ENCODE measurements at places on chromosomes 6 and 20.

DNA sequence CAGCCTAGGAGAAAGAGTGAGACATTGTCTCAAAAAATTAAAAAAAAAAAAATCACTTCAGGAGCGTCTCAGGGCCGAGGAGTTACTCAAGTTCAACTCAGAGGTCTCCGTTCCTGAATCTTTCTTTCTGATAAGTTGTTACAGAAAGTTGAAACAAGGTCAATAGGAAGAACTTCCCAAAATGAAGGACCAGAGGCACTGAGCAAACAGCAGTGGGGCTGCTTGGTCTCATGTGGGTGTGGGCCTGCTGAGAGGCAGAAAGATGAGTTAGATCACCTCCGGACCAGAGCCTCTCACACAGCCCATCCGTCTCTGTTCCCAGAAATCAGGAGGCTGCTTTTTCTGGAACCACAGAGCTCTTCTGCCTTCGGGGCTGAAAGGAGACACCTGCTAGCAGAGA, 12.4 kb downstream of the MDGA1 start:
- DNase-seq: no peak

- no peak for DNase-seq
Measured at GRCh38 chr6:7389162-7389450, 436 bp downstream of the CAGE1 start.

GRCh38 chr6:13554929-13555333, 19.5 kb upstream of the SIRT5 start:
- DNase-seq: no peak

GRCh38 chr6:2231438-2231837, 14.0 kb downstream of the GMDS start:
- no peak for DNase-seq

DNA sequence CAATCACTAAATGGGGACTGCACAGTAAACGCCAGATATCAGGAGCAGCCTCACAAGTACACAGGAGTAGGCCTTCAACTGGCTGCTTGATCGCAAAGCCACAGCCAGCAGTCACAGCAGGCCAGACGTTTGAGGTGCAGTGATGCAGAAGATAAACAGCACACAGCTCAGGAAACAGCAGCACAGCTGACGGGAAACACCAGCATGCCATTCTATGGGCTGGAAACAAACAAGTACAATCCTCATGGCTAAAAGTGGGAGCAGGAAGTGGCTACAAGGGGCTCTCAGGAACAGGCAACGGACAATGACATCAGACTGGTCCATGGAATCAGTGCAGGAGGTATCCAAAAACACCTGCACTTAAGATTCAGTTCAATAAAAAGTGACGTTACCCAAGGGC, 111.0 kb downstream of the DTNBP1 start:
- DNase-seq: peak; percentile 33

- DNase-seq: no peak
Measured at GRCh38 chr6:163579111-163579879, 164.8 kb downstream of the QKI start.

- no peak for DNase-seq
Measured at GRCh38 chr6:26249707-26249956, 115.4 kb upstream of the BTN3A2 start.

DNA sequence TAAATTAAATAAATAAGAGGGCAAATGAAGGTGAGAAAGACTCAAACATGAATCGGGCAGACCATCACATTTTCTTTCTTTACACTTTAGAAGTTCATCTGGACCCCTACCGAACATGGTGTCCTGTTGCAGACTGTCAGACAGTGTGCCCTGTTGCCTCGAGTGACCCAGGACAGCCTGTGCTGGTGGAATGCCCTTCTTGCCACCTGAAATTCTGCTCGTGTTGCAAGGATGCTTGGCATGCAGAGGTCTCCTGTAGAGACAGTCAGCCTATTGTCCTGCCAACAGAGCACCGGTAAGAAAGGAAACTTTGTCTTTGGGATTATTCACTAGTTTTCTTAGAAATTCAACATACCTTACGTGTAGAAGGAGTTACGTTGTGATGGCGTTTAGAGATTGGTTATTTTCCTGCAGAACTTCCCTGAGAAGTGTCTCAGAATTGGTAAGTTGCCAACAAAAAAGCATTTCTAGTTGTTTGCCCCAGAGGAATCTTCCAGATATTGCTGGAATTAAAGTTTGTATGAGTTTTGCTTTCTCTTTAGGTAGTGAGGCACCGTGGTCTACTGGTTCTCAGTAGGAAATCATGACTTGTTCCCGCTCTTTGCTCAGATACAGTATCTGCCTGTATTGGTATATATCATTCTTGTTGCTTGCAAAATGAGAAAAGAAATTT, 70.1 kb downstream of the RNF144B start:
- no peak for DNase-seq

DNA sequence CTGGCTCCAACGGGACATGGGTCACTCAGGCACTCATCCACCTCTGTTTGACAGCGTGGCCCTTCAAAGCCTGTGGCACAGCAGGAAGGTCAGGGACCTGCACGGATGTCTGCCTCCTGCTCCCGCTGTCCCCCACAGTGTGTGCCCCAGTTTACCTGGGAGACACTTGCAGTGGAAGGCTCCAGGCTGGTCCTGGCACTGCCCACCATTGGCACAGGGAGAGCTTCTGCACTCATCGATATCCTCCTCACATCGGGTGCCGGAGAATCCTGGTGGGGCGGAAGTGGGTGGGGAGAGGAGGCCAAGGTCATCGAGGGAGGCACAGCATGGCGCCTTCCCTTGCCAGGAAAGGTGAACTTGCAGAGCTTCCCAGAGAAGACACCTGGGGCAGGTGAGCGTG, 6.9 kb downstream of the NOTCH4 start:
- DNase-seq: no peak

DNA sequence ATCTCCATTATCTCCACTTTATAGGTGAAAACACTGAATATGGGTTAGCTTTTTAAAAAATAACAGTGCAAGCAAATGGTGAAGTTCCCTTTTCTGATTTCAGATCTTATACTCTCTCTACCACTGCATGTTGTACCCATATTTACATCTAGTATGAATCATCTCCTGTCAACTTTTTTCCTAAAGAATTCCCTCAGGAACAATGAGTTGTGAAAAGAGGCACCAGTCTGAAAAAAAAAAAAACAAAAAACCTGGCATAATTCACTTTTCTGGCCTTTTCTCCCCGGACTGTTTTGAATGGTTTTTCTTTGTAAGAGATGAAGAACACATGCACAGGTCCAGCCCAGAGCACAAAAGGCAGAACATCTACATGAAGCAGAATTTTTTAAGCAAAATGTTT, 596.0 kb downstream of the COL12A1 start:
- DNase-seq: no peak

DNA sequence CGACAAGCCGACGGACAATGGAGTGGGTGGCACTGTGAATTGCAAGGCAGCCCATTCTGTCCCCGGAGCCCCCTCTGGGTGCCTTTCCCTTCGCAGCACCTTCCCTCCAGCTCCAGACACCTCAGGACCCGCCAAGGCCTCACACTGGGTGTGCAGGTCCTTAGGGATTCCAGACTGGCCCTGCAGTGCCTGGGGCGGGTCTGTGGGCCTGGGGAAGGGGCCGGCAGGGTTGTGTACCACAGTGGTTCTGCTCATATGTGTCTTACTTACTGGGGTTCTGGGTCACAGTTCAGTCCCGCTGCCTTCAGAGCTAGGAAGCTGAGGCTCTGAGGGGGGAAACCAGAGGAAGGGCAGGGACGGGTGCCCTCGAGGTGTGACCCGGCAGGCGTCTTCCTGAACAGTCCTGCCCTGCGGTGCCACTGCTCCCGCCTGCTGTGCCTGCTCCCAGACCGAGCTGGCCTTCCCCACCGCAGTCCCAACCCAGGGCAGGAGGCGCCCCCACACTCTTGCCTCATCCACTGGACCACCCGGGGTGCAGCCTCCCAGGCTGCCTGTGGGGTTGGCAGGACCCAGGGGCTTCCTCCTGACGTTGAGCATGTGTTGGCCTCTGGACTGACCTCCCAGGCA, 16.3 kb upstream of the SLCO4A1 start:
- DNase-seq: no peak

GRCh38 chr6:11258260-11259237, 26.1 kb upstream of the NEDD9 start:
- no peak for DNase-seq

DNA sequence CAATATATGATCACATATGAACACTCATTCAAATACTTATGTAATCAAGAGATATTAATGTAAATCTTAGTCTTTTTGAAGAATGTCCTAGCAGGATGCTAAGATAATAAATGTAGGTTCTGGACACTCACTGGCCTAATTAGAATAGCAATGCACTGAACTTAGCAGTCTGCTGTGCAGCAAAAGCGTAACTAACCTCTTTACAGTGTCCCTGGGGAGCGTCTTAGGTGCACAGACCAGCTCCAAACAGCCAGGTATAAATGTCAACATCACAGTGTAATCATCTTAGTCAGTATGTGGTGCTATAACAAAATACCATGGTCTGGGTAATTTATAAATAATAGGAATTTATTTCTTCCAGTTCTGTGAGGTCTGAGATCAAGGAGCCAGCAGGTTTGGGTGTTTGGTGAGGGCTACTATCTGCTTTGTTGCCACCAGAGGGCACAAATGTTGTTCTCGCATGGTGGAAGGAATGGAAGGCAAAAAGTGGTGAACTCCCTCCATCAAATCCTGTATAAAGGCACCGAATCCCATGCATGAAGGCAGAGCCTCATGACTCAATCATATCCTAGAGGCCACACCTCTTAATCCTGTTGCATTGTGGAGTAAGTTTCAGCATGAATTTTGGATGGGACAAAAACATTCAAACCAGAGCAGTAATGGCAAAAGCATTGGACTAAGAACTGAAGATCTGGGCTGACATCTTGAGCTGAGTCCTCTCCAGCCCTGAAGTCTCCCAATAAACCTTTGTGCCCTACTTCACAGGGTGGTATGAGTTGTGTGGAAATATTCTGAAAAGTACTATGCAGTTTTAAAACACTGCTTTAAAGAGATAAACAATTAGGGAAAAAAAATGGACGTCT, 41.8 kb upstream of the FOXO3 start:
- DNase-seq: no peak

GRCh38 chr6:31775184-31775583, 1.9 kb downstream of the VWA7 start:
- DNase-seq: no peak

- peak; percentile 69 for DNase-seq
Measured at GRCh38 chr20:8043687-8044282, 24.2 kb upstream of the TMX4 start.

DNA sequence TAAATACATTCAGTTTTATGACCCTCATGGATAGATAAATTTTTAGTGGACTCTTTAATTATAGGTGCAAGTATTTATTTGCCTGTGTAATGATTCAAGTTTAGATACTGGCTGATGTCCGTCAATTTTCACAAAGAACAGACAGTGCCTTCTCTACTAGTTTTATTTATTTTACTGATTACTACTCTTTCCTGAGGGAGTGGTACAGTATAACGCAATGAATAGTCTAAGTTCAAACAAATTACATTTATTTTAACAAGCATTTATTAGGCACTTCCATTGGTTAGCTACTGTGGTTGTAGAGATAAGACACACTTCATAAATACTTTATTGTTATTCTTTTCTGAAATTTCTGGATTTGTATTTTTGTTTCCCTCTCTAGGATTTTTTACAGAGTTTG, 74.3 kb downstream of the ADGRG6 start:
- no peak for DNase-seq

DNA sequence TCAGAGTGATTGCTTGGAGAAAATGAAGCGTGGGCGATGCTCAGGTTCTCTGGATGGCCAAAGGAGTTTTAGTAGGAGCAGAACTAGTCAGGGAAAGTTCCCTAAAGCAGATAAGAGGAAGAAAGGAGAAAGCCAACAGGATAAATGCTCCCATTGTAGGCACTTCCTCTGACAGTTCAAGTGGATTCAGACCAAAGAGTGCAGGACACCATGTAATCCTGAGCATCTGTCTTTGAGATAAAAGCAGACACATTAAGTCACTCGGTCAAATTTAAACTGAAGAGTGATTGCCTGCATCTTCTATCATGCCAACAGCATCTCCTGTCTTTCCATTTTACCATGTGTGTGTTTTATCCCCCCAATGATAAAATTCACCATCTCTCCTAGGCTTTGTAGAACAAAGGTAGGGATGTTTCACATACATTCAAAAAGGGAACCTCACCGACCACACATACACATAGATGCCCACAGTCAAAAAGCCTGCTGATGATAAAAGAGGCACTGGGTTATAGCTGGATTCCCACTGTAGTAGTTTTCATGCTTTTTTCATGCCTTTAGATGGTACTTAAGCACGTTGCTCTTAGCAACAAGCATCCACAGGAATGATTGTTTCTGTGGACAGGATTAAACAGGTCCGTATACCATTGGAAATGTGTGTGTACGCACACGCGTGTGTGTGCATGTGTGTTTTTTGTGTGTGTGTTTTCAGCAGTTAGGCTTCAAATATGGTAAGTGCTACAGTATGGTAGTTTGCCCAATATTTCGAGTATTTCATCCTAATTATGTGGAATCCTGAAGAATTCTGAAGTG, 7.0 kb downstream of the GRIK2 start:
- DNase-seq: no peak

GRCh38 chr6:1042583-1043457, 269.1 kb upstream of the FOXQ1 start:
- DNase-seq: no peak

GRCh38 chr6:71127374-71127773, 161.2 kb upstream of the OGFRL1 start:
- DNase-seq: no peak

- no peak for DNase-seq
Measured at GRCh38 chr20:13492001-13492481, 146.7 kb downstream of the TASP1 start.

DNA sequence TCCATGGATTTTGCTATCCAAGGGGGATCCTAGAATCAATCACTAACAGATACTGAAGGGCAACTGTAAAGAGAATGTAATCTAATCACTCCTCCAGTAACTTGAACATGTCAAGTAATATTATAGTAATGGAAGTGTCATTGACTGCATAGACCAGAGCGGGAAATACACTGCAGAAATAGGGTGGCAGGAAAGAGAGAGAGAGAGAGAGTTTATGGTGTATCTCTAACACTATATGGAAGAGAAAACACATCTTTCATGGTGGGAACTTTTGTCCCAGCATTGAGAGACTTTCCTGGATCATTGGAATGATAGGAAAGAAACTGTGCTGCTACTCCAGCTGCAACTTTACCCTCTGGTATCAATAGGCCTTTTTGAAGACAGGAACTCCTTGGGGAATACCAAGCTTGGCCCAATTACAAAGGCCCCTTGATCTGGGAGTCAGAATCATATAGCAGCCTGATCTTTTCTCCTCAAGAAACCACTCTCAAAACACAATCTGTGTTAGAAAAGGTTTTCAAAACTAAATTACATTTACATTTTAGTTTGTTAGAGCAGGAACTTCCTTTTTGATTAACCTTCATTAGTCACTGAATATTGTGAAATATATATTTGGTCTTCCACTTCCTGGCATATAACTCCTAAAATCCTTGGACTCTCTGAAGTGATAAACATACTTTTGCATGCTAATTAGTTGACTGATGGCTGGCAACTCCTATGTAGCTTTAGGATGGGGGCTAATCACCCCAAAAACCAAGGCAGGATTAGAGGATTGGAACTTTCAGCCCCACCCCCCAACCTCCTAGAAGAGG, 29.5 kb upstream of the RNGTT start:
- DNase-seq: no peak

DNA sequence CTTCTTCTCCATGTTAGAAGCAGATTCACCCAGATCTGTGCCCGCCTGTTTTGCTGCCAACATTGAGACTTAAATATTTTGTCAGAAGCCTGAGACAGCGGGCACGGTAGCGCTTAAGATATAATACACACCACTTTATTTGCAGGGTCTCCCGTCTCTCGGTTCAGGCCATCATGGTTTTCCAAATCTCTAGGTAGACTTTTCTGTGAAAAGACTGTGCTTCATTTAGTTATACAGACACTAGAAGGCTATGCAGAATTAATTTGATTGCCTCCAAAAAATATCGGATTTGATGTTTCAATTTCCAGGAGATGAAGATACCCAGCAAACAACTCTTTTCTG, 598 bp downstream of the TBP start:
- no peak for DNase-seq
